Vagina (tissue), 2 donors: ENCODE measurements at places on chromosomes 5 and 9.

DNA sequence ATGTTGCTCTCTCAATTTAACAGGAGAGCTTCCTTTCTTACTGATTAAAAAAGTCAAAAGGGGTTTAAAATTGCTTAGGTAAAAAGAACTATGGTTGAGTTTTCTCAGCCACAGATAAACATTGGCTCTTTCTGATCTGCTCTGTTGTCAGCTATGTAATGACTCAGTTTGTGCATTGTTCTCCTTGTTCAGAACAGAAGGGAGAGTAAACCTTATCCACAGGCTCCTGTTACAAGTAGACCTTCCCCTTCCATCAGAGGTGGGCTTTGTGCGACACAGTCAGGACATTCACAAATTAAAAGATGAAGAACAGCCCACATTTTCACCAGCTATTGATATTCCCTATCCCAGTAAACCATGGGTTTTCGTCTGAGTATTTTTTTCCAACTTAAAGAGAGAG is 236.3 kb upstream of the SEMA6A start:
- no peak for DNase-seq

- no peak for DNase-seq
Measured at GRCh38 chr9:126916909-126917308, 2.3 kb downstream of the RALGPS1 start.

GRCh38 chr5:109935833-109936490 is 246.2 kb downstream of the MAN2A1 start:
- DNase-seq, result no peak

DNA sequence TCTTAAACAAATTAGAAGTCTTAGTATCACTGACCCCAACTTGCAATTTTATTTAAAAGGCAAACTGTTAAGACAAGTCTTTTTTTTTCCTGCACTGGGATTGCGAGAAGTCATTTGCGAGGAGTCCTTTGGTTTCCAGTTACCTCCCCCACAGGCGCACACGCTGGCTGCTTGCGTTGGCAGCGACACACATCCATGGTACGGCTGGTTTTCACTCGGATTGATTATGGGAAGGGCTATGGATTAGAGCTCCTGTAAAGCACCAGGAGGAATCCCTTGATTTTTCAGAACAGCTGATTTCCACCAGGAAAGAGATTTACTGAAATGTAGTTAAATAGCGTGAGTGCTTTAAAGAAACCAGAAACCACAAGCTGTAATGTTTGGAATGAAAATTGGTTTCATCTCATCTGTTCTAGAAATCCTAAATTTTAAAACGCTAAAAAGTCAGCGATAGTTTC is 737 bp downstream of the SLC1A3 start:
- DNase-seq, result no peak

DNA sequence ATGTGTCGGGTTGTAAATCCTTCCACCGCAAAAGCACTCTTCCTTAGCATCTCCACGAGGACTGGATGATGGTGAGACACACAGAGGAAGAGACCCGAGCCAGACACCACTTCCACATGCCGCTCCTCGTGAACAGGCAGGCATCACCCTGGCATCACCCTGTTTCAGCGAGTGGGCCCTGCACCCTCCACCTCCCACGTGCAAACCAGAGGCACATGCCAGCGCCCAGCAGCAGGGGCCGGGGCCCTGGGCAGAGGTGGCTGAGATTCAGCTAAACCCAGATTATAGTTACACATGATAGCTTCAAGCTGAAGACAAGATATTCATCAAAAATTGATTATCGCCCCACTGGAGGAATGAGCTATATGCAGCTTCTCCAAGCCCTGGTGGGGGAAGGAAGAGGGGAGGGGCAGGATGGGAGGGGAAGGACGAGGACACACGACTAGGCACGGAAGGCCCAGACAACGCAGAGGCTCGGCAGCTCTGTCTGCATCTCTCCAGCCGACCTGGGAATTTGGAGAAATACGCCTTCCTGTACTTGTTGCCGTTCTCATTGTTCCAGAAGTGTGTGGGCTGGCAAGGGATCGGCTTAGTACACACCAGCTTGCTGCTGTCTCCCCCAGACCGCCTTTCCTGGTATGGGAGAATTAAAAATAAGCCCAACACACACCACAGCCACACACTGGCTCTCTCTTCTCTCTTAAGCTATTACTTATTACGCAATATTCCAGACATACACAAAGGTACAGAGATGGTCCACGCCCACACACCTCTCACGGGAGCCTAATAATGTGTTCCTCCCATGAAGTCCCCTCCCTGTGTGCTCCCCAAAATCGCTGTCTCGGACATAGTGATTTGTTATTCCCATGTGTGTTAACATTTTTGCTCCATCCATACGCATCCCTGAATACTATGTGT is 50.4 kb upstream of the ZNF354A start:
- no peak for DNase-seq

DNA sequence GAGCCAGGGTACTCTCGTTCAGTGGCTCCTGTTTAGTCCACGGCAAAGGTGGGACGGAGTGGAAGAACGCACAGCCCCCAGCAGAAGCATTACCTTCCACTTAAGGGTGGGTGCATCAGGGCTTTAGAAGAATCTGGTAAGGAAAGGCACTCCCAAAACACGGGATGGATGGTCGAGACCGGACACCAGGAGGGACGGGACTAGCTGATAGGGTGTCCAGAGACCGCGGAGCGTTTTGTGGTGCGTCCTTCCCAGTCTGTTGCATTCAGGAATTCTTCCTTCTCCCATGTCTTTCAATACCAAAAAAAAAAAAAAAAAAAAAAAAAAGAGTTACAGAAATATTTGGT is 545 bp upstream of the CTSV start:
- DNase-seq, result no peak

- no peak for DNase-seq
Measured at GRCh38 chr5:39178861-39179260, 40.5 kb downstream of the FYB1 start.

DNA sequence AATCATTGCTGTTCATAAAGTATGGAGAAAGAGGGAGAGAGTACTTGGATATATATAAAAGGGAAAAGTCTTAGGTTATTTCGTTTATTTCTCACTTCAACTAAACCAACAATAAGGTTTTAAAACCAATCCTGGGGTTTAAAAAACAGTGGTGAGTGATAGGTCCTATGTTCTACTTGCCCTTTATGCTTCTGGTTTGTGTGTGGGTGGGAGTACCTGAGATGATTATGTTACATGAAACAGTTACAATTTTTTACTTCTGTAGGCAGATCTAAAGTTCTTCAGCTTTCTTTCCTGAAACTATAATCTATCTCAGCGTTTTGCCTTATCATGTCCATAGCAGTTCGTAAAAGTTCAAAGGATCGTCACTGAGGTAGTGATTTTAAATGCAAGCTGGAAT is 49.2 kb downstream of the STX17 start:
- DNase-seq, result no peak

DNA sequence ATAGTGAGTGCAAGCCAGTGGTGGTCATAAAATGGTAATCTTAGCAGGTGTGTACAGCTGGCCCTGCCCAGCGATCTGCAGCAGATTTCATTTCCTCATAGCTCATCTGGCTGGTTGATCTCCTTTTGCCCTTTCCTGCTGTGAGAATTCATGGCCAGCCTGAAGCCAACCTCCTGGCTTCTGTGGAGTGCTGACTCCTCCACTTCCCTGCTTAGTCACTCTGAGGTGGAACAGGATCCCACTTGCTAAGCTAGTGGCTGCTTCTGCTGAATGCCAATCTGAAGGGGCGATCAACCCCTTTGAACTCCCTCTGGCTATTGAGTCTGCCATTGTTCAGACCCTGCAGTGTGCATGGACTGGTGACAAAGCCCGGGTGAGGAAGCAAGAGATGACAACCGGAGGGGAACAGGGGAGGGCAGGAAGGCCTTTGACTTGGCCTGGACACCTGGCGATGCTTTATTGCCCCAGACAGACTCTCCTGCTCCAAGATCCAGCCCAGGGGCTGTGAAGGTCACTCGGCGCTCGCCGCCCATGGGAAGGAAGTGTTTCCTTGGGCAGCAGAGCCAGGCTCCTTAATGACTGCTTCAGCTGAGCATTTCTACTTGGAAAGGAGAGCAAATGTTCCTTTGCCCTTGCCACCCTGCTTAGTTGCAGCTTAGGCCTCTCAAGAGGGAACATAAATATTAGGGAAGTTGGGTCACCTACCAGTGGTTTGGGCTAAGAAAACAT is 341.1 kb downstream of the ZSWIM6 start:
- no peak for DNase-seq

DNA sequence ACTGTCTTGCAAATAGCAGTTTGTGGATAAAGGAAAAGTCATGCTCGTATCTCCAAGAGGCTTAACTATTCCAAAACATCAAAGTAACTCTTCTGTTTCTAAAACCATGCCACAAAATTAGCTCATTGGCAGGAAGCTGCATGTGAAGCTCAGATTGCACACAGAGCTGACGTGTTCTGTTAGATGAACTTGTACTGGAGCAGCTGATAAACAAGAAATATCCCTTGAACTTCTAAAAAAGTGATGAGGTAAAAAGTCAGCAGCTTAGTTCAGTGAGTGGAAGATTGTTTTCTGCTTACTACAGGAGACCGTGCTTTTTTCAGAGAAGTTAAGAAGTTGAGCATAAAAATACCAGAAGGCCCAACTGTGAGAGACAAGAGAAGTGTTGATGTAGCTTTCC is 113.2 kb downstream of the SLC12A2 start:
- DNase-seq, result no peak

GRCh38 chr5:76399268-76399667 is 3.8 kb upstream of the IQGAP2 start:
- no peak for DNase-seq

GRCh38 chr9:38435521-38435920 is 11.3 kb upstream of the IGFBPL1 start:
- no peak for DNase-seq

GRCh38 chr9:133935328-133936005 is 56.7 kb downstream of the VAV2 start:
- DNase-seq, result no peak

DNA sequence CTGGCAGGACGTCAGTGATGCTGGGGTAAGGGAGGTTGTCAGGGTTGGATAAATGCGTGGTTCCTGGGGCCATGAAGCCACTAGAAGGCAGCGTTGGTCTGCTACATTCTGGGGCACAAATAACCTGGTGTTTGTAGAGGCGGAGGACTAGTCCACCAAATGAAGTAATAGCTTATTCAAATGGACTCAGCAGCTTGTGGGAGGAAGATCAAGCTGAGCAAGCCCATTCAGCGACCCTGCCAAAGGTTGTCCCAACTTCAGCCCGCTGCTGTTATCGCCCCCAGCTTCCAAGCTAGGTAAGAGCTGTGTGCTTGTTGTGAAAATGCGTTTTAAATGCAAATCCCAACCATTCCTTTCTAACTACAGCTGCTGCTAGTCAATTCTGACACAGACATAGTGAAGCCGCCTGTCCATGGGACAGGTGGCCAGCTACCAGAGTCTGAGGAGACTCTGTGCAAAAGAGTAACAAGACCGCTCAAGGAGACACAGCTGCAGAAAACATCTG is 7.6 kb upstream of the FAM240B start:
- DNase-seq, result no peak

GRCh38 chr5:51201024-51201423 is 182.2 kb upstream of the ISL1 start:
- no peak for DNase-seq

- DNase-seq, result no peak
Measured at GRCh38 chr9:74554751-74555419, 57.8 kb downstream of the RORB start.

DNA sequence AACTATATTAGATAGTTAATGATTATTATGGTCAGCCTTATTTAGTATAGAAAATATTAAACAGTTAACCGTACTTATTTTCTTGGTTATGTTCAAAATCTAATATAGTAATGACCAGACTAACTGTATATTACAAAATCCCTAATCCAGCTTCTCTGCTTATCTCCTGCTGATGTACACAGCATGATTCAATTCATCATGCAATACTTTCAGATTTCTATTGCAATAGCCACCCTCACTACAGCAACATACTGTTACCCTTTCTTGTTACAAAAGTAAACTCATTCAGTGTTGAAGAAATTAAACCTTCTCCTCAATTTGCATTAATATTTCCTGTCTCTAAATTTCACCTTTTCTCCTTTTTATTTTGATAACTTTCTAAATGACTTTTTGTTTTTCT is 1375.0 kb upstream of the NUDT12 start:
- DNase-seq, result no peak

- DNase-seq, result no peak
Measured at GRCh38 chr5:108461628-108462367, 79.9 kb upstream of the FBXL17 start.

GRCh38 chr9:98520221-98520960 is 188.3 kb downstream of the GABBR2 start:
- peak; percentile 72 for DNase-seq

DNA sequence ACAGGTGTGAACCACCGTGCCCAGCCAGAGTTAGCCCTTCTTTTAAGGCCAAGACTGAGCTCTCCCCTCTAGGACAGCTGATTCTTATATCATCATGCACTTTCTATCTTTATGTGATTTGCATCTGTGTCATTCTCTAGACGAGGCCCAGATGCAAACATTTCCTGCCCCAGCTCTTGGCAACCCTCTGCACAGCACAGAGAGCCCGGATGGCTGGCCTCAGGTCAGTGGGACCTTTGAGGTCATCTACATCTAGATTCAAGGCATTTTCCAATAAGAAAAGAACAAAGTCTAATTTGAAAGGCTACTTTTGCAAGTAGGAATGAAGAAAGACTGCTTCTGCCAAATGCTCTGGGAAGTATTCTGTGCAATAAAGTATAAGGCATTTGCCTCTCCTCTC is 109.0 kb upstream of the DAB2 start:
- DNase-seq, result no peak

DNA sequence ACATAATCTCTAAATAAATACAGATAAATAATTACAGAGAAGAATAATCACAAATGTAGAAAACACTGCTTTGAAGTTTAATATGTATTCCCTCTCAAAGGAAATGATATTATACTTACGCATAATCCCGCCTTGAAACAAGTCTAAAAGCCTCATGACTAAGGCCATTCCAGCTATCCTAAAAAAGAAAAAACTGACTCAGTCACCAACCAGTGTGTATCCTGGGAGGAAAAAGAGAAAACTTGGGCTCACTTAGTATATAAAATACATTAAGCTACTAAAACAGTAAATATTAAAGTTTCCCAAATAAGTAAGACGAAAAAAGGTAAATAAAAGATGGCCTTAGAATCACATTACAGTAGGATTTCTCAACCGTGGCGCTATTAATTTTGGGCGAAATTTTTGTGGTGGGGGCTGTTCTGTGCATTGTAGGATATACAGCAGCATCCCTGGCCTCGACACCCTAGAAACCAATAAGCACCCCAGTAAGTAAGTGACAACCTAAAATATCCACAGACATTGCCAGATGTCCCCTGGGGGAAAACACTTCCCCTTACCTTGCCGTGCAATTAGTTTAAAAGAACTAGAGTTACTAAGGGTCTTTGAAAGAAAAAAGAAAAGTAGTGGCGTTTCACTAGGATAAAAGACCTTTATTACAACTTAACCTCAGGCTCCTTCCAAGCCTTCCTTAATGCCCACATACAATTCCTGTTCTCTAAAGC is 1.1 kb downstream of the HSPA9 start:
- no peak for DNase-seq
